ENCODE measurements at places on chromosomes 3 and 15.

DNA sequence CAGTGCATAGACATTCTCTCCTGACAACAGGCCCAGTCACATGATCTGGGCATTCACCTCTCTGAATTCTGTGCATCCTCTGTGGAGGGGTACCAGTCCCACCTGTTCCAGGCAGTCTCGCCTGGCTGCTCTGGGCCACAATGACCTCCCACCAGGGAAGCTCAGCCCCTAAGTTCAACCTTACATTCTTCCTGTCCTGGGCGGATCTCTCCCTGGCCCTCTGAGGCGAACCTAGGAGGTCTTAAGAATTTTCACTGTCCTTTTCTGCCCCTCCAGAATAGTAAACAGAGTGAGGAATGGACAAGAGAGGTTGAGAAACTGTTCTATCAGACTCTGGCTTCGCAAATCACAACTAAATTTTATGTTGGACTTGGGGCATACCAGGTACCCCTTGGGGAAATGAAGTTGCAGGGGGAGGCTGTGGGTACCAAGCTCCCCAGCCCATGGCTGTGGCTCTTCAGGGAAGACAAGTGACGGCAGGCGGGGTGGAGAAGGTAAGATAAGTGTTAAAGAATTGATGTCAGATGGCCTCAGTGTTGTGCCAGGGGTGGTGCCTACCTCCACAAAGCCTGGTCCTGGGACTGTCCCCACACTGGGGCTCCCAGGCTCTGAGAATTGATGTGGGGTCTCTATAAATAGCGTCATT is 5.3 kb downstream of the SCN5A start:
- DNase-seq = no peak

DNA sequence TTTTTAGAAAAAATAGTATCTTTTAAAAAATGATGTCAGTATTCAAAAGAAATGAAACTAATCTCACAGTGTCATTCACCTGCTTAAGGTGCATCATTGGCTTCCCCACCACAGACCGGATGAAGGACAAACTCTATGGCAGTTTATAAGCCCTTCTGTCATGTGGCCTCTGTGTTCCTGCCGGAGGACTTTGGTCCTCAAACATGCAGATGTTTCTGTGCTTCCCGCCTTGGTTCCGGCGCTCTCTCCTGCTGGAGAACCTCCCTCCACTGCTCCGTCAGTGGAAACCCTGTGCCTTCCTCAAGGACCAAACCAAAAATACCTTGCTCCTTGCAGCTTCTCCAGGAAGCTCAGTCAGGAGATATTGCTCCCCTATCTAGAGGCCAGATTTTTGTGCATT is 326.3 kb downstream of the UACA start:
- DNase-seq = no peak

DNA sequence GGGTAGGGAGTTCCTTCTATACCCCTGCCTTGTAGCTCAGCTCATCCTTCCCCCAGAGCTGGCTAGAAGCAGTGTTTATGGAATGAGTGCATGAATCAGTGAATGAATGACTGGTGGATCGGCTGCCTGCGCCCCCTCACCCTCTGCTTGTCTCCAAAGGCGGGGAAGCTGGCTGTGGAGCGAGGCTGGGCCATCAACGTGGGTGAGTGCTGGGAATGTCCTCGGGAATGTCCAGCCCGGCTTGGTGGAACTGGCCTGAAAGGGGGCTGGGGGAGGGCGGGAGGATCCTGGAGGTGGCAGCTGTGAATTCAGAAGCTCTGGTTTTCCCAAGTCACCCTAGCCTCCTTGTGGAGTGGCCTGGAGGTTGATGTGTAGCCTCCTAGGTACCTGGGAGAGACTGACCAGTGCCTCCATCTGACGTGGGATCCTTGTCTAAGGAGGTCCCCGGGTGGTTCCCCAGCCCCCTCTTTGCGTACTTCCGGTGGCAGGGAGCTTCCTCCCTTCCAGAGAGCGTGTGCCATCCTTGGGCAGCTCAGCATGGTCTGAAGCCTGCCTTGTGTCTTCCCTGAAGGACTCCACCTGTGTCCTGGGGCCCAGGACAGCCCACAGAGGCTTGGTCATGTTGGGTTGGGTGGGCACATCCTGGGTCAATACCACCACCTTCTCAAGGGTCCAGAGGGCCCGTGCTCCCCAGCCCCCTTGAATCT is 18.4 kb downstream of the HDAC11 start:
- no peak for DNase-seq

GRCh38 chr3:100650651-100651619 is 41.5 kb downstream of the ADGRG7 start:
- DNase-seq = no peak

GRCh38 chr15:62647843-62648505 is 394.6 kb upstream of the TPM1 start:
- no peak for DNase-seq

- peak; percentile 8 for DNase-seq
Observed at GRCh38 chr15:75200765-75201615, 692 bp upstream of the C15orf39 start.

GRCh38 chr3:171460725-171461524 is 720 bp upstream of the TNIK start:
- DNase-seq = peak; percentile 15

- no peak for DNase-seq
Observed at GRCh38 chr15:90718232-90718631, 1.1 kb downstream of the BLM start.

DNA sequence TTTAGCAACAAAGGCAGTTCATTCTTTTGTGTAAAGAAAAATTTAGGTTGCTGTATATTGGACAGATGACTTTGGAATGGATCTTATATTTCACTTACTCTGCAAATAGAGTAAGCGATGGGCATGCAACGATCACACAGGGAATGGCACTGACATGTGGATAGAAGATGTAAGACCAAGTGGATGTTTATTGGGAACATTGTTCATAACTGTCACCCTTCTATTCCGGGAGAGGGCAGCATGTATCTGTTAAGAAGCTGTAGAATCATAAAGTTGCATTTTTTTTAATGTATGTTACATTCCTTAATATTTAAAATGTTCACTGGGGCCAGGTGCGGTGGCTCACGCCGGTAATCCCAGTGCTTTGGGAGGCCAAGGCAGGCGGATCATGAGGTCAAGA is 41.2 kb downstream of the HPS3 start:
- DNase-seq = no peak

DNA sequence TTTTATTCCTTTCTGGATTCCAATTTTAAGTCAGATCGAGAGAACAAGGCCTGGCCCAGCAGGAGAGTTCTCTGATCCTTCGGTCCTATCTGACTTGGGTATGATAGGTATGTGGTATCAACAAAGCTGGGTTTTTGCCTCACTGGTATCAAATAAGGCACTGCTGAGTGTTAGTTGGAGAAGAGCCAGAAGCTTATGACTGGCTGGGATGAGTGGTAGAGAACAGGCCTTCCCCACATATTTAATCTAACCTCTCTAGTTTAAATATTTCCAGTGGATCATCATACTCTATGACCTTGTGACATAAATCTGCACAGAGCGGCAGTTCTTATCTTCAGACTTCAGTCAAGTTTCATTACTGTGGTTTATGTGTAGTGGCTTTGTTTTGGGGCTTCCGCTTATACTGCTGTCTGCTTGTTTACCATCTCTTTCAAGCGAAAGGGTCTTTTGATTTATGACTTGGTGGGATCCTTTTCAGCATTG is 164.5 kb downstream of the PTPRG start:
- no peak for DNase-seq

Data from T-helper 22 cell (primary cell).